ENCODE measurements at places on chromosomes 13 and 19.

DNA sequence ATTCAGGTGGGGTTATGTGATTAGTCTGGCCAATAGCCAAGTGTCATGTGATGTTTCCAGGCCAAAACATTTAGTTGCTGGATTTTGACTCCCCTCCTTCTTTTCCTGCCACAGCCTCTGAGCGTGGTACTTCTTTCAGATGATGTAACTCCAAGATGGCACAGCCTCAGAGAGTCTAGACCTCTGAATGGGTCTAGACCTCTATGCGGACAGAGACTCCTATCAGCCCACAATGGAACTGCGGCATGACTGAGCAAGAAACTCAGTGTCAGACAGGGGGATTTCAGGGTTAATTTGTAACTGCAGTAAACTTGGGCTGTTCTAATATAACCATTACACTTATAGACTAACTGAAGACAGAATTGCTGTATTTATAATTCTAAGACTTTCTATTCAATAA, 42.6 kb upstream of the ZDHHC20 start:
- no peak for DNase-seq

DNA sequence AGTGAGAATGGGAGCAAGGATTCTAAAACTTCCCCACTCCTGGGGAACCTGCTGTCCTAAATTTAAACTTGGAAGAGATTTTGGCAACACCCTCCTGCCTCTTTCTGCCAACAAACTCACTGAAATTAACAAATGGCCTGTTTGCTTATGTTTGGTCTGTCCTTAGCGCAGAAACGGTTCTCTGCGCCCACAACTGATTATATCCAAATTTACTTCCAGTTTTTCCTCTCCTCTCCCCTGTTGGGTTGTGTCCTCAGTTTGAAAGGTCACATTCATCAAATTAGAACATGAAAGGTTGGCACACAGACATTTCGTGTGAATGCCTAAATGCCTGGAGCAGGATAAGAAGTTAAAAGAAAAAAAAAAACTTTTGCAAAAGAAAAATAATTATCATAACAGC, 56.4 kb upstream of the MRI1 start:
- DNase-seq, result no peak

GRCh38 chr13:106083620-106084350, 451.7 kb downstream of the EFNB2 start:
- no peak for DNase-seq

- no peak for DNase-seq
These were observed 13.9 kb upstream of the PAK4 start for GRCh38 chr19:39111593-39112199.

DNA sequence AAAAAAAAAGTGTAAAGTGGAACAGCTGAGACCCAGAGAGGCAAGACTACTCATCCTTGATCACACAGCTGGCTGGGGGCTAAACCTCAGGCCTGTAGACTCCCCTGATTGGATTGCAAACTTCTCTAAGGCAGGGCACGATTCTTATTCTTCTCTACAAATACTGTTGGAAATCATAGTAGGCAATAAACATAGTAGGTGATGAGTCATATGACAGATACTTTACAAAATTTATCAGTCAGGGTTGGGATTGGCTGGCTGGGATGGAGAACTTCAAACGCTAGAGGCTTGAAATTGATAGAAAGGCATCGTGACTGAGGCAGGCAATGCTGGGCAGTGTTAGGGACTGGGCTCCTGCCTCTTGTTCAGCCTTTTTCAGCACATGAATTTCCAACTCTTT, 5.9 kb upstream of the MATK start:
- DNase-seq, result no peak
